Dorsolateral prefrontal cortex (tissue), 122 donors: ENCODE measurements at places on chromosomes 5 and 9.

- DNase-seq: peak; percentile 91
Measured at GRCh38 chr5:177303121-177303924, at the start of the genes PRELID1 and RAB24. TSS of gene PRELID1 (plus strand) at chr5:177303799. CDS start at chr5:177303986, 187 bp downstream. TSS of gene RAB24 (minus strand) at chr5:177303719. CDS start at chr5:177303288, 431 bp downstream.

DNA sequence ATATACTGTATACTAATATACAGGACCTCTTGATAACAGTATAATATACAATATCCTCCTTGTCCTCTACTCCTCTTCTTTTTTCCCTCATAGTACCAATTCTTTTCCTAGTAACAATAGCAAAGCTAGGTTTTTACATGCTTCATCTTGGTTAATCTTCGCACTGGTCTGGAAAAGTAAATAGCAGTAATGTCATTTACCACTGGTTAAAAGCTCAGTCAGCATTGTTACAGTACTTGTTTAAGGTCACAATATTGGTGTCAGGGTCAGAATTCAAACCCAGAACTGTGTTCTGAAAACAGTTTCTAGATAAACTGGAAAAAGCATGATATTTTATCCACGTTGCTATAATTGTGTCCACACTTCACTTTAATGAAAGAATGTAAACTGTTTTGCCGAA lies 692.4 kb upstream of the CDH6 start:
- DNase-seq: no peak

DNA sequence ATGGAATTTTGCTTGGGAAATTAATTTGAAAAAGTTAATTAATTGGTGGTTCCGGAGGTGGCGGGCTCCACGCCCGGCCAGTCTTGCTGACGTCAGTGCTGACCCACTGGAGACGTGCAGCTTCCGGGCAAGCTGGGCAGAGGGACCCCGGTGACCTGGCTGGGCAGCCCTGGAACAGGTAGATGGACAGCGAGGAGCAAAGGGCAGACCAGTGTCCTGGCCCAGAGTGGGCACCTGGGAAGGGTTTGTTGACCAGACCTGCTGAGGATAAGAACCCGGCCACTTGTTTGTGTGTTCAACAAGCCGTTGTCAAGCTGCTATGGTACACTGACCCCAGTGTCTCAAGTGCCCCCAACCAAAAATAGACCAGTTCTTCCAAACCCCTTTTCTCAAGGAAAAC lies 17.5 kb downstream of the CXXC5 start:
- DNase-seq: no peak

- no peak for DNase-seq
Measured at GRCh38 chr5:142697356-142698255, 11.7 kb upstream of the FGF1 start.

GRCh38 chr5:30871196-30871595 lies 322.3 kb upstream of the CDH6 start:
- no peak for DNase-seq

DNA sequence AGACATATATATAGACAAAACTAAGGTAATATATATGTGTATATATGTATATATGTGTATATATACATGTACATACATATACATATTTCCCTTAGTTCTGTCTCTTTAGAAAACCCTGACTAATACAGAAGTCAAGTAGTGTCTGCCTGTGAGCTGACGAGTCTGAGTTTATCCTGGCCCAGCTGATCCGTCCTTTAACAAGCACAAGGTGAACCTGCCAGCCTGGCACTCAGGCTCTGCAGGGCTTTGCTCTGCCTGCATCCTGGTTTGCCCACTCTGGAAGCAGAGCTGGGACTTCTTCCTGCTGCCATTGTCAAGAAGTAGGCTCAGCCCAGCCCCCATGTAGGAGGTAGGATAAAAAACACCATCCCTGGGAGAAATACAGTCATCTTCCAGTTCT lies 388.0 kb downstream of the ICE1 start:
- DNase-seq: no peak

DNA sequence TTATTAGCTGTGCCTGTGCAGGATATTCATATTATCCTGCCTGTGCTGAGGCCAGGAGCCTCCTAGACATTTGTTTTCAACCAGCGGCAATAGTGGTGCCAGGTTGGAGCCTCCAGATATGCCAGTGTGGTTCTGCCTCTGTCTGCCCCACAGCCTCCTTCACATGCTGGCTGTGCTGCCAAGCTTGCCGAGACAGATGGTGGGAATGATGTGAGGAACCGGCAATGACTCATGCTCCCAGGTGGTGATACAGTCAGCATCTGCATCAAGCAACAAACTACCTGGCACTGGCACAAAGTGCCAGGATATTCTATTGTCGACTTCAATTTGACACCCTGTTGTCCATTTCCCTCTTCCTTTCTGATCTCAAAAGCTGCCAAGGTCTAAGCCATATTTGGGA lies 285.7 kb downstream of the CHSY3 start:
- DNase-seq: peak; percentile 66

DNA sequence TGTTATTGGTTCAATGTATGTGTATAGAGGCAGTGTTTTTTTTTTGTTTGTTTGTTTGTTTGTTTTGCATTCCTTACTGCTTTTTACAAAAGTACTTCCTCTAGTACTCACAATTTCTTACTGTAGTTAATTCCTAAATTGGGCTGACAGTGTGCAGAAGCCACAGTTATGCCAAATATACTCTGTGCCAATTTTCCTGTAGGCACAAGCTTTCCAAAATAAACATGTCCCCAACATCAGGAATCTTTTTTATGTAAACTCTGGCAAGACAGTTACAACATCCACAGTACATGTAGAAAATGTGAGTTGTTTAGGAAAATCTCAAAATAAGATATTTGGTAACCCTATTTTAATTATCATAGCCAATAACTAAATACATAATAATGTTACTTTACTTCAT lies 161.6 kb upstream of the TSLP start:
- no peak for DNase-seq

DNA sequence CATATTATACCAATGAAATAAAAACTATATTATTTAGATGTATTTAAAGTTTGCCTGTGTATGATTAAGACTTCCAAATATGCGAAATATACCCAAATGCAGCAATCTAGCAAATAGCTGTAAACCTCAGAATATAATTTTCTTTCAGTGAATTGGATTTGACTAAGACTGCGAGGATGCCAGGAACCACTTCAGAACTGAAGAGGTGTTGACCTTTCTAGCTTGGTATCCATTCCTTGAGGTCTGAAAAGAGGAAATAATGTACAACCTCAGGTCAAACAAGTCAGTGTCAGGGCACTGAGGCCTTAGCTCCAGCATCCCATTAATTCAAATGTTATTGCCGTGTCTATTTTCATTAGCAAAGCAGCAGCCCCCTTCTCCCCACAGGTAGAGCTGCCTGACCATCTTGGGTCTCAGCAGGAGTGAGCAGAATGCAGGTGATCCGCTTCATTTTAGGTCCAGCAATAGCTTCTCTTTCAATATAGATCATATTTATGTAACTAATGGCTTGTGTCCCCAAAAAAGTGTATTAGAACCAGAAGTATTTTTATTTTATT lies 100.0 kb downstream of the KIAA1958 start:
- peak; percentile 8 for DNase-seq

DNA sequence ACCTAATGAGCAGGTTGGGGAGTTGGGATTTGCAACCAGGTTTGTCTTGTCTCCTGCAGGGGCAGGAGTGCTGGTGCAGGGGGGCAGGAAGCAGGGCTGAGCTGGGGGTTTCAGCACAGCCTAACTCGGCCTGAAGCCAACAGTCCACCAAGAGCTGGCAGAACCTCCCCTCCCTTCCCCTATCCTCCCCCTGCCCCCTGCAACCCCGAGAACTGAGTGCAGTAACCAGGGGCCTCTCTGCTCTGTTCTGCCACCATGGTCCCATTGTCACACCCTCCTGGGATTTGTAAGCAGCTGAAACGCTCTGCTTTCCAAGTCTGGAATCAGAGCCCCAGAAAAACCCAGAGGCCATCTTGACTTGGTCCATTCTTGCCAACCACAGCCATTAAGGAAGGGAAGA lies 72.9 kb downstream of the ARHGEF37 start:
- DNase-seq: no peak

GRCh38 chr5:111758284-111758628 lies 1.3 kb upstream of the NREP start:
- no peak for DNase-seq
